Stimulated activated memory B cell treated with anti-CD40 and anti-IgM and Interleukin-4, amounts not matched to agents 10 μg/mL and 1 μg/mL and 100 μg/mL, for 72 hours (primary cell): ENCODE measurements at places on chromosomes 4 and X.

DNA sequence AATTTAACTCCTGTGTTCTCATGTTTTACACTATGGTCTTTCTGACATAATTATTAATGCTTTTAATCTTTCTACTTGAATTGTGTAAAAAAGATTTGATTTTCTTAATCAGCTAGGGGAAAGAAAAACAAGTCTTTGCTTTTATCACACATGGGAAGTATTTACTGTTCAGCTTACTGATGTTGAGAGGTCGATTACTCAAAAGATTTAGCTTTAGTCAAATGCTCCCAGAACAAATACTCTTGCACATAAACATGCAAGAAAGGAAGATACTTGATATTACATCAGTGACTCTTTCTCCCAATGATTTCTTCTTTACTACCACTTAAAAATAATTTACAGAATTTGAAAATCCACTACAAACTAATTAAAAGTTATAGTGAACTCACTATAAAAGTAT, 198.3 kb upstream of the FAT4 start:
- ATAC-seq, result no peak

DNA sequence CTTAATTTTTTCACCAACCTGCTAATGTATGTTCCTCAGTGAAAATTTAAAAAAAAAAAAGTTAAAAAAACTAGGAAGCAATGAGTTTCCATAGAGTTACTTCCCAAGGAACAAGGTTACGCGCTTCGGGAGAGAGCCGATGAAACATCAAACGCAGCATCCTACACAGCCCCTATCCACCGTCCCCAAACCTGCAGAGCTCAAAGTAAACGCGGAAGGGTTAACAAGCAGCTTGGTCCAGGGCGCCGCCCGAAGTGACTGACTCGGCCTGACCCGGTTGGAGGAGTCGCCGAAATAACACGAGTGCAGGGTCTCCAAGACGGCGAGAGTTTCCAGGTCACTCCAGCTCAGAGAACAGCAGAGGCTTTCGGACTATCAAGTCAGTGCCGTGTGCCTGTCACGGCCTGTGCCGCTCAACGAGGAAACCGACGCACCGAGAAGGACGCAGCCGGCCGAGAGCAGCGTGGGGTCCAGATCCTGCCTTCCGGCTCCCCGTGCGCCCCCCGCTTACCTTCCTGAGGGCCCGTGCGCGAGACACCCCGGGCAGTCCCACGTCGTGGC, 512 bp downstream of the NOP14 start:
- ATAC-seq, result peak; percentile 60

DNA sequence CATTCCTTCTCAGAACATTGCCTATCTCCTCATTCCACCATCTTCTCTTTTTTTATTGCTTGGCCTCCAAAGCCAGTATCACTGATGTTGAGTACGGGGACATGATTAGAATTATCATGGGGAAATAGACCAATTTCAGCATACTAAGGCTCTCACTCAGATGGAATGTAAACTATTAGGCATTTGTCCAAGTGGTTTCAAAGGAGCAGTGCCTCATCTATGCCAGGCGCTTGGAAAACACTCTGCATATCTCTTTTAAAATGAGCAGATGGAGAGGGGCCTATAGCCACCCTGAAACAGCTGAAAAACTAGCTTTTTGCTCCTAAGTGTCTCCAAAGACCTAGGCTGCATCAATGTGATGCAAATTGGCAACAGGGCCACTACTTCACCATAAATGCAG, 150.8 kb upstream of the DIPK2B start:
- ATAC-seq, result no peak

DNA sequence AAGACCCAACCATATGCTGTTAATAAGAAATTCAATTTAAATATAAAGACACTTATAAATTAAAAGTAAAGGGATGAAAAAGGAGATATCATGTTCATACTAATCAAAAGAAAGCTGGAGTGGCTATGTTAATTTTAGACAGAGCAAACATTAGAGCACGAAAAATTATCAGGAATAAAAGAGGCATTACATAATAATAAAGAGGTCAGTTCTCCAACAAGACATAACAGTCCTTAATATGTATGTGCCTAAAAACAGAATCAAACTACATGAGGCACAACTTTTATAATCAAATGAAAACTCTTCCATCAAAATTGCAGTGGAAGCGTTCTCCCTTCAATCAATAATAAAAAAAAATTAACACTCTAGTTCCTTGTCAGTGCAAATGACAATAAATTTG, 62.6 kb downstream of the ARHGEF6 start:
- ATAC-seq, result no peak

GRCh38 chr4:25258980-25259578, 25.2 kb downstream of the PI4K2B start:
- ATAC-seq, result no peak

DNA sequence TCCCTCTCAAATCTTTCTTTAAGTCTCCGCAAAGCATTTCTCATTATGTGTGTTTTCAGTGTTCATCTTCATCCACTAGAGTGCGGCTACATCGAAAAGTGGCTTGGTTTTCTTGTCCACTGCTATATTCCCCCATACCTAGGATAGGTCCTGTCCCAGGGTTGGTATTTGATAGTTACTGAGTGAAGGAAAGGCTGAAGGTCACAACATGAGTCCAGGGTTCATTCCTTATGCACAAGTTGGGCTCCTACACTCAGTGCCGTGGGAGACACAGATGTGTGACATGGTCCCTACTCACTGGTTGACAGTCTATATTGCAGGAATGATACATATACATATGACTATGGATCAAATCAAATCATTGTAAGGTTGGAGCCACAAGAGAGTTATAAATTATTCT, 55.4 kb upstream of the RELL1 start:
- no peak for ATAC-seq

GRCh38 chr4:83850435-83850834, 314.5 kb downstream of the GPAT3 start:
- ATAC-seq, result no peak

DNA sequence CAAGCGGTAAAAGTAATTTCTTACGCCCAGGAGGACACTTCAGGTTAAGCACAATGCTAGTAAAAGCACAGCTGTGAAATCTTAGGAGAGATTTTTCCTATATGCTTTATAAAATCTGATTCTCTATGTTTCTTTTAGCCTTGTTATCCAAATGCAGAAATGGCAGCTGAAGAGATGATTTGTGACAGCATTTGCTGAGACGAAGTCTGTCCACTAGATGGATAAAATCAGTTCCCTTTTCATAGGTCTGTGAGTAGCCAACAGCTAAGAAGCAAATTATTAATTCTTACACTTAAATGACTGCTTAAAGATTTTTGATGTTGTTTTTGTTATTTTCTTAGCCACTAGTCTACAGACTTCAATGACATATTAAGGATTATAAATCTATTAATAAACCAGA, 5.3 kb downstream of the GPM6A start:
- ATAC-seq, result no peak

DNA sequence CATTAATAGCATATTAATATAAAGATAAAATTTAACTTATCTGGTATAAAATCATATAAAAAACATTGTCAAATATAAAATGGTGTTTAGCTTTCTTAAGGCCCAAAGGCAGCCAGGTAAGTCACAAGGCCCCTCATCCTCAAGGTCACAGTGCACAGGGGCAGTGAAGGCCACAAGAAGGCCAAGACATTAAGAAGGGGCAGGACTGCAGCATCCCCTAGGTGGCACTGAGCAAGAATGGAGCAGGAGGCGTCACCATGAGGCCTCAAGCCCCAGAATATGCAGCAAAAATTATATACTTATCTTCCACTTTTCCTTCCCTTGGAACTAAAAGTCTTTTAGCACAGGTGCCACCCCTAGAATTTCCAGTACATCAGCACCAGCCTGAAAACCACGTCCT, 49.5 kb upstream of the MAGEA8 start:
- no peak for ATAC-seq

DNA sequence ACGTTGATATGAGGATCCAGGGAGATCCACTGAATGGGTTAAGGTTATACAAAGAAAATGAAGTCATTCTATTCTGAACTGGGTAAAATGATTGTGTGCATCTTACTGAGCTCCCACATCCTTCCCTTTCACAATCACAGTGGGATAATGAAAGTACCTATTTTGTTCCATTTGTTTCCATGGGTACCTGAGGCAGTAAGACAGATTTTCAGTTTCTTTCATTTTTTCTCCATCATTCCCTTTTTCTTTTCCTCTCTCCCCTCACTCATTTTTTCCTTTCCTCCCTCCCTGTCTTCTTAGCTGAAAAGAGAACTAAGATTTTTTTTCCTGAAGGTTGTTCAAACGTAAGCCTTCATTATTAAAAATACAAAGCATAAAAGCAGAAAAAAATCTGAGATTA, 4.6 kb downstream of the GRIA2 start:
- ATAC-seq, result no peak

DNA sequence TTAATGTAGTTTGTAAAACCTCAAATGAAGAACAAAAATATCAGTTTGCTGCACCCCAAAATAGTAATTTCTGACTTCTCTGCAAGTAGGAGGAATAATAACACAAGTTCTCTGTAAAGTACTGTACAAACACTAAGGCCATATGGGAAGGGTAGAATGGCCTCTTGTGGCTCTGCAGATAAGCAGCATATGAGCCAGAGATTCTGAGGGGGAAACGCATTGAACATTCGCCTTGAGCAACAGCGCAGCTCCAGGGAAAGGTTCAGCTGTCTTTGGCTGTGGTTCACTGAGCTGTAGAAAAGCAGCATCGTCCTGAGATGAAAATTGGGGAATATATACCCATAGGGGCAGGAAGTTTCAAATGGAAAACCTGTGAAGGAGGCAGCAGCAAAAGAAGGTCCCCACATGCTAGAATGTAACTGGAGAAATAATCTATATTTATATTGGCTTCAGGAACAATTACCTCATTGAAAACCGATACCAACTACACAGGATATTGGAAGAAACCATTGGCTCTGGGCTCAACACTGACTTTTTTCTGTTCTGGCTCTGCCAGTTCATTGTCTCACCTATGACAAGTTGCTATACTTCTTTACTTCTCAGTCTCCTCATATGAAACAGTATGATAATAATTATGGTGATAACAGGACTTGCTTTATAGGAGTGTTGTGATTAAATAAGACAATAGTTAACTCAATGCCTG, 357.6 kb upstream of the CPEB2 start:
- no peak for ATAC-seq

- ATAC-seq, result no peak
Measured at GRCh38 chr4:145014365-145014764, 83.6 kb downstream of the ANAPC10 start.
